ENCODE measurements at places on chromosomes 2 and 18.

DNA sequence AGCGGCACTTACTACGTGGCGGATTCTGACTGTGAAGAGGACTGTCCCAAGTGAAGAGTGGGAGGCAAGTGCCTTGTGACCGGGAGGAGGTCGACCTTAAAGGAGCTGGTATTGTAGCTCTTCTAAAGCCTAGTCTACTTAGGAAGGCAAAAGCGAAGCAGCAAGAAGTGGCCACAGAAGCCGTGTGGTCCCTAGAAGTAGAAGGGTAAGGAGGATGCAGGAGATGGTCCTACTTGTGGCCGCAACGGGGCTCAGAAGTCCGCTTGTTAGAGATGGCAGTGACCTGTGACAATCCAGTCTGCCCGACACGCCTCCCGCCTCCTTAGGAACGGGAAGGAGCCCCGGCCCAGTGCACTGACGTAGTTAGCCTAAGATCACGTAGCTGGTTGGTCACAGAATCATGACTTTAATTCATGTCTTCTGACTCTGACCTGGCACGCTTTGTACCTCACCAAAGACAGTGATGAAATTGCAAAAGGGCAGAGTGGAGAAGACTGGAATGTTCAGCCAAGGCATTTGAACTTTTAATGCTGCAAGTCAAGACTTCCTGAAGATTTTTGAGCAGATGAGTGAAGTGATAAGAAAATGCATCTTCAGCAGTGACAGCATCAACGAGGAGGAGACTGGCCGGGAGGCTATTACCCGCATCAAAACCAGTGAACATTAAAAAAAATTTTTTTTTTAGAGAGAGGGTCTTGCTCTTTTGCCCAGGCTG, 749 bp upstream of the EIF2AK3 start:
- DNase-seq = no peak

GRCh38 chr18:6927153-6927552, 190.4 kb downstream of the LAMA1 start:
- no peak for DNase-seq

GRCh38 chr2:223668302-223668998, 66.3 kb upstream of the SCG2 start:
- DNase-seq = no peak

- DNase-seq = no peak
Observed at GRCh38 chr2:16674154-16674553, 8.5 kb upstream of the CYRIA start.

DNA sequence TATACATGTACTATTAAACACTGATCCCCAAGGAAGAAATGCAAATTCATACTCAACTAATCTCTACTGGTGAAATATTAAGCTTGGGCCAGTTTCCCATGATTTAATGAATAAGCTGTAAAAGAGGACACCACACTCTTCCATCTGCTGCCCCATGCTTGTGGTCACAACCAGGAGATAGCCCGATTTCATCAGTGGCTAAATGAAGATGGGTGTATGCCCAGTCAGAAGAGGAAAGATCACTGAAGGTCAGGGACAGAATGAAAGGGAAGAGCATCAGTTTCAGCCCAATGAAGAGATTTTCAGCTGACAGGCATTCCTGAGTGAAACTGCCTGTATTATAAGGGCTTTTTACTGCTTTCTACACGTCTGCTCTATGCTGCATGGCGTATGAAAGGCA, 103.5 kb downstream of the KCNS3 start:
- DNase-seq = no peak

GRCh38 chr2:167599219-167599618, 648.2 kb downstream of the STK39 start:
- no peak for DNase-seq

- DNase-seq = no peak
Observed at GRCh38 chr2:200616656-200617055, 30.8 kb downstream of the AOX1 start.

- no peak for DNase-seq
Observed at GRCh38 chr18:61948846-61949438, 56.1 kb upstream of the RNF152 start.

DNA sequence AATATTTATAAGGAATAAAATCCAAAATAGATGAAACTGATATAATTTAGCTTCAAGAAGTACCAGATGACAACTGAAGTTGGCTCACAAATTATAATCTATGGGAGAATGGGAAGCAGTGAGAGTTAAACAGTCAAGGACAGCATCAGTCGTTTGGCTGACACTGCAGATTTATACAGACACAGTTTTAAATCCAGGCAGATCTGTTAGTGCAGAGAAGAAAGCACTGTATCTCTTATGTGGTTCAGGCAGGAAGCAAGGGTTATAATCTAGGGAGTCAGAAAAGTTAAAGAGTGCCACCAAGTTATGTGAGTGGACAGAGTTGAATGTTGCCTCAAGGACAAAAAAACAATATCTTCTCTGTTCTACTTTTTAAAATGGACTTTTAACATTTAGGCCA, 880.2 kb downstream of the TSN start:
- peak; percentile 52 for DNase-seq

- DNase-seq = no peak
Observed at GRCh38 chr2:65527451-65528240, 95.2 kb upstream of the SPRED2 start.

DNA sequence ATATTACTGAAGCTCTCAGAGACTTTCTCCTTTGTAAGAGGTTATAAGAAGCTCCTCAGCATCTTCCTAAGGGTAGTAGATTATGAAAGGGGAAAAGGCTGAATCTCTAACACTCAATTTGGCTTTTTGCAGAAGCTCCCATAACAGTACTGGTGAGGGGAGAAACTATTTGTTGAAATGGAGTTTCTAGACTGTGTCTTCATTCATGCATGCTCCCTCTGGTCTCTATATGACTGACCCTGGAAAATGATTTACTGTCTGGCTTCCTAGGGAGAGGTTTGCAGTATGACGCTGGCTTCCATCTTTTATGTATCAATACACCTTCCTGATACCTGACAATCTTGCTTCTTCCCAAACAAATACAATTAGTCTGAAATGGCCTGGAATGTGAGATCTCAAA, 63.9 kb downstream of the LDAH start:
- DNase-seq = no peak

DNA sequence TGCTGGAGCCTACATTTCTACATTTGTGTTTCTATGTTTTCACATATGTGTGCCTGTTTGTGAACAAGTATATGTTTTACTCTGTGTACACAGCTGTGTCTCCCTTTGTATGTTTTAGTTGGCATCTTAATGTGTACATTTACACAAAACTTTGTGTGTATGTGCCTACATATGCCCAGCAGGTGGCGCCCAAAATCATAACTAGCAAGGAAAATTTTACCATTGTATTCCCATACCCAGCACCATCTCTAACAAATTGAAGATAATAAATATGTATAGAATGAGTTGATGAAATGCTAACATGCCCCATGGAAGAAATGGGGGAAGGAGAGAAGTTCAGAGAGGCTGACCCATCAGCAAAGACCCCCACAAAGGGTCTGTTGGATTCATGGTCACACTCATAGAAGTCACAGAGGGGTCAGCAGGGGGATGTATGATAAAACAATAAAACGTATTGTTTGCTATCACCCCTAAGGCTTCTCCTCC, 48.1 kb downstream of the PKDCC start:
- DNase-seq = peak; percentile 63

- no peak for DNase-seq
Observed at GRCh38 chr18:29377346-29377745, 1200.4 kb upstream of the CDH2 start.

- DNase-seq = no peak
Observed at GRCh38 chr2:240155048-240155744, 14.7 kb upstream of the OTOS start.

- peak; percentile 36 for DNase-seq
Observed at GRCh38 chr18:9419956-9420631, 55.2 kb upstream of the RALBP1 start.

DNA sequence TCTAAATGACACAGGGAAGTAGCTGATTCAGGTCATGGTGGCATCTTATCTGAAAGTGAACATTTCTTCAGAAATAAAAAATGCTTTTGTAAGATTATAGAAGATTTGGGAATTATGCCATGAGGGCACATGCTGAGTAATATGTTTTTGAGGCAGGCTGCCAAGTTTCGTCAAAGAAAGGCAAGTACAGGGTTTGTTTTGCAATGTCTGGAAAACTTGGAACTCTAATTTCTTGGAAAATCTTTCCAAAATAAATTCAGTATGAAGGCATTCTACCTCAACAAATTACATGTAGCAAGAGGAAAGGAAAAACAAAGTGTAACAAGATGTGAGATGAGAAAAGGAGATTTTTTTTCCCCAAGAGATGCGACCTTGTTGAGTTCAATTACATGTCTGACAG, 167.7 kb downstream of the PLCL1 start:
- peak; percentile 38 for DNase-seq

DNA sequence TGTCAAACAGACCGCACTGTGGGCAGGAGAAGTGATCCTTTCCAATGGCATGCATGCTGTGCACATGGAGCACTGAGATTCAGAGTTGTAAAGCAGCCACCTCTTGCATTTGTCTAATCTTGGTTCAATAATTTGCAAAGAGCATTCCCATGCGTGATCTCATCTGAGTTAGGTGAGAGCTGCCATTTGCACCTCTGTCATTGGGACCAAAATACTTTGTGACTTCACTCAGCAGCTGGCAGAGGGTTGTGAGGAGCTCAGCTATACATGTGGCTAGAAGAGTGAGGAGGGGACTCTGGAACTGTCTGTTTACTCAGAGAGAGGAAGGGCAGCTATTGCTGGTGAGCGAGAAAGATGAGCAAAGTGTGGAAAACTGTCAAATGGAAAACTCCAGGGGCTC, 265.1 kb upstream of the TNP1 start:
- no peak for DNase-seq

DNA sequence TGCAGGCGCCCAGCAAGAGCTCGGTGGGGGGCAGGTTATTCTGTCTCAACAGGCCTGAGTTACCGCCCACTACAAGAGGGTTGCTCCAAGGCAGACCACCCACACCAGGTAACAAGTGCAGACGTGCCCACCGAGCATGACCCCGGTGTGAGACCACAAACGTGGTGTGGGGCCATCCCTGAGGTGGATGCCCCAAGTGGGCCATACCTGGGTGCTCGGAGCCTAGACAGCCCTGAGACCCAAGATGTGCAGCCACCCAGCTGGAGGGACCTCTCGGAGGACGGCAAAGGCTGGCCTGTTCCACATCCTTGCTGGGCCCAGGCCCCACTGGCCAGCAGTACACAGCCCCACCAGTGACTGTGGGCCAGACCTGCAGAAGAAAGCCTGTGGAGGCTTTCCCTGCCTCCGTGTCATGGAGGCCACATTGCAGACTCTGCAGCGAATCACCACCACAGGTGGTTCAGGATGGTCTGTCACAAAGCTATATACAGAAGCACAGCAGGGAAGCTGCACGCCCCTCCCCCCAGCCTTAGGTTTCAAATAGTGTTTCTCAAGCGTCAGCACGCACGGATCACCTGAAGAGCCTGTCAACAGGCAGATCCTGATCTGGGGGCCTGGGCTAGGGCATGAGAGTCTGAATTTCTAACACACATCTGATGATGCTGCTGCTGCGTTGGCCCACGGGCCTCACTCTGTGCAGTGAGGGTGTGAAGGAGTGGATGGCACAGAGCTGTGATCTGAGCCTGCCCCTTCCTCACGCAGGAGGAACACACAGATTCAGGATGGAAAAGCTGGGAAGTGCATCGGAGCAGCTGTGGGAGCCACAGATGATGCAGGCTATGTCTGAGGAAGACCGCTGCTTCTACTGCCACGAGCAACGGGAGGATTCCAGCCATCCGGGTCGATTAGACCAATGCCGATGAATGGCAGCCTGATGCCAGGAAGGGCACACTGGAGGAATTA, 96.8 kb downstream of the UXS1 start:
- DNase-seq = no peak

DNA sequence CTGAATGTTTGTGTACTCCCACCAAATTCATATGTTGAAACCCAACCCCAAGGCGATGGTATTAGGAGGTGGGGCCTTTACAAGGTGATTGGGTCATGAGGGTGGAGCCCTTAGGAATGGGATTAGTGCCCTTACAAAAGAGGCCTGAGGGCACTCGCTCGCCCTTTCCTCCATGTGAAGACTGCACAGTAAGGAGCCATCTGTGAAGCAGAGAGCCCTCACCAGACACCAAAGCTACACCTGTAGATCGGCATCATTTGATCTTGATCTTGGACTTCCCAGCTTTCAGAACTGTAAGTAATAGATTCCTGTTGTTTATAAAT, 62.9 kb upstream of the FZD7 start:
- DNase-seq = no peak

- DNase-seq = no peak
Observed at GRCh38 chr18:78425019-78425412, 554.6 kb upstream of the SALL3 start.

- DNase-seq = peak; percentile 30
Observed at GRCh38 chr2:222722327-222722946, 51.0 kb downstream of the MOGAT1 start.

DNA sequence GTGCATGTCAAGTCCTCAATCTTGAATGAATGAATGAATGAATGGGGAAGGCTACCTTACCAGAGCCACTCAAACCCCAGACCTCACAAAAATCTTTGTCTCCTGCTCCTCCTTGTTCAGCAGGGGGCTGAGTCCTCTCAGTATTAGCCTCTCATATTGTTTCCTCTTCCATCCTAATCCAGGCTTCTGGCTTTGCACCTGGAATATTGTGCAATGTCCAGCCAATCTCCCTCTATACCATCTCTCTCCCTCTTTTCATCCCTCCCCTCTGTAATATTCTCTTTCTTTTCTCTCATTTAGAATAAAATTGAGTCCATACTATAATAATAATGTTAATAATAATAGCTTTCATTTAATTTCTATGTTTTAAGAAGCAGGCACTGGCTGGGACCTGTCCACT, 34.3 kb downstream of the ARHGAP25 start:
- DNase-seq = no peak

DNA sequence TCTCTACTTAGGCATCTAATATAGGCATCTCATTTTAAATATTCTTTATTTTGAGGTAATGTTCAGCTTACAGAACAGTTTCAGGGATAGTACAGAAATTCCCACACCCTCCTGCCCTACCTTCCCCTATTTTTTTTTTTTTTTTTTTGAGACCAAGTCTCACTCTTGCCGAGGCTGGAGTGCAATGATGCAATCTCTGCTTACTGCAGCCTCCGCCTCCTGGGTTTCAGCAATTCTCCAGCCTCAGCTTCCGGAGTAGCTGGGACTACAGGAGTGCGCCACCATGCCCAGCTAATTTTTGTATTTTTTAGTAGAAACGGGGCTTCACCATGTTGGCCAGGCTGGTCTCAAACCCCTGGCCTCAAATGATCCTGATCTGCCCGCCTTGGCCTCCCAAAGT, 97.6 kb downstream of the EPB41L5 start:
- DNase-seq = no peak

DNA sequence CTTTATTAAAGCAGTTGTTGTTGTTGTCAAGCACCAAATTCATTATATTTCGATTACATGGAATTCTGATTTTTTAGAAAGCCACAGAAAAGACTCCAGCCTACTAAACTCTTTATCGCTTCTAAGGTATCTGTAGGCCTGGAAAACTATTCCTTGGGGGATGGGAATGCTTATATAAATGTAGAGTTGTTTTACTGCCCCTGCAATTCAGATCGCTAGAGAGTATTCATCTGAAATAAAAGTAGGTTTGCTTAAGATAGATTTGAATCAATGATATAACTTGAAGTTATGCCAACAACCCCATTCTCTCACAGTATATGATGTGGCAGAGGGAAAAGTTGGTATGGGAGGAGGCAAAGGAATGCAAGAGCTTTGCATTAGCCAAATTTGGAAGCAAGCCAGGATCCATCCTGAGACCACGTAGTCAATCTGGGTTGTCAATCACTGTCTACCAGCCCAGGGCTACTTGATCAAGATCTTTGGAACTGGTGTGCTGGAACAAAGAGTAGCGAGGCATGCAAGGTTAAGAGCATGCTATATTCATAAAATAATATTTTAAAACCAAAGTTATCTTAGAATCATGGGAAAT, 95.9 kb downstream of the LYPD6B start:
- DNase-seq = no peak

- DNase-seq = no peak
Observed at GRCh38 chr18:59616501-59616900, 80.7 kb downstream of the CCBE1 start.

Measured in HT1080 (cell line).